A673 (cell line): ENCODE measurements at places on chromosomes 1 and 21.

DNA sequence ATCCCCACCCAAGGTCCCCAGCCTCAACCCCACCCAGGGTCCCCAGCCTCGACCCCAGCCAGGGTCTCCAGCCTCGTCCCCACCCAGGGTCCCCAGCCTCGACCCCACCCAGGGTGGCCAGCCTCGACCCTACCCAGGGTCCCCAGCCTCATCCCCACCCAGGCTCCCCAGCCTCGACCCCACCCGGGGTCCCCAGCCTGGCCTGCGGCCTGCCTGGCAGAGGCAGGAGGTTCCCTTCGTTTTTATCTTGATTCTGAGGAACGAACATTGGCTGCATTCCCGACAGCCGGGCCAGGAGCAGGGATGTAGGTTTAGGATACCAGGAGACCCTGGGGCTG lies 3.4 kb upstream of the PDE9A start:
- peaks cover 11% of the 10 kb centered on the region for H3K4me1 ChIP-seq
- DNase-seq, result no peak
- no peak overlapping the region for H3K4me3 ChIP-seq
- H3K36me3 ChIP-seq, result no peaks in the 10 kb centered on the region
- H3K27ac ChIP-seq, result no peak overlapping the region
- H3K27me3 ChIP-seq, result no peaks in the 10 kb centered on the region

DNA sequence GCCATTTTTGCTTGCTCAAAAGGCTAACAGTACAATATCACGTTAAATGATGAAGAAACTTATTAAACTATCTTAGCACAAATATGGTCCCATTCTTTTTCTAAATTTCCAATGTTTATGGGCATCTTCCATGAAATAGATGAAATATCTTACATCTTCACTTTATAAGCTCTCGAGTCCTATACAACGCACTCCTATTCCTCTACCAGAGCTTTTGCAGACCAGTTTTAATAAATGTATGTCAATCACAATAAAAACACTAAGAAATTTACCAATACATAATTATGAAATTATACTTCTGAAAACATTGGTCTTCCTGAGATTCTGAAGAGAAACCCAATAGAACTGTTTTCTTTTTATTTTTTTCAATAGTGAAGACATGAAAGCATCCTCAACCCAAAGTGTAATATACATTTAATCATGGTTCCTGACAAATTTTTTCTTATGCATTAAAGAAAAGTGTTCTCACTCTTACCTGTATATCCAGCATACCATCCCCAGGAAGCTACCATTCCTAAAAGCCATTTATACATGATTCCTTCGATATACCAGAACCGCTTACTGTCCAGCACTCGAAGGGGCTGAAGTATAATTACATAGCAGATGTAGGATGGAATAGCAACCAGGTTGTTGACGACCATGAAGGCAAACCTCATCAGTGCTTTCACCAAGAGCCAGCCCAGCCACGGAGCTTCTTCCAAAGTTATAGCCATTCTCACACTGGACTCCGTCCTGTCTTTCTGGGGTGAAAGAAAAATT lies 1.8 kb downstream of the LPGAT1 start:
- no peak overlapping the region for H3K27ac ChIP-seq
- H3K27me3 ChIP-seq, result no peaks in the 10 kb centered on the region
- no peak for DNase-seq
- H3K4me3 ChIP-seq, result no peak overlapping the region
- peaks cover 4% of the 10 kb centered on the region for H3K4me1 ChIP-seq
- peaks cover 3% of the 10 kb centered on the region for H3K36me3 ChIP-seq

DNA sequence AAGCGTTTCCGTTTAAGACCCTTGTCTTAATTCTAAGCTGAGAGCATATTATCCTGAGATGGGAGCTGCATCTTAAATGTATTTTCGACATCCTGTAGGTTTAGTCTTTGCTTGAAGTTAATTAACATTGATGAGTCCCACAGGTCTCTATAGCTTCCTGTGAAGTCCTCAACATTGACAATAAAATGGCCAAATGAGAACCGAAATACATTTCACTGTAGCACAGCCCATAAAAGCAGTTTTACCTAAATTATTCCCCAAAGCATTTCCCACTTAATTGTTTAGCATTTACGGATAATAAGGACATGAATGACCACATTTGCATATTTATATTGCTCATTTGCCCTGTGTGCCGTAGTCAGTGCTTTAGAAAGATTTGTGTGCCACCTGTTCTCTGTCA lies 116.4 kb downstream of the CRB1 start:
- H3K36me3 ChIP-seq, result no peaks in the 10 kb centered on the region
- no peak overlapping the region for H3K4me3 ChIP-seq
- H3K27me3 ChIP-seq, result peaks cover 5% of the 10 kb centered on the region
- H3K4me1 ChIP-seq, result no peaks in the 10 kb centered on the region
- H3K27ac ChIP-seq, result no peak overlapping the region

GRCh38 chr1:203554071-203554470 lies 60.1 kb downstream of the OPTC start:
- peaks cover 16% of the 10 kb centered on the region for H3K4me1 ChIP-seq
- H3K27me3 ChIP-seq, result no peaks in the 10 kb centered on the region
- no peak overlapping the region for H3K4me3 ChIP-seq
- H3K36me3 ChIP-seq, result no peaks in the 10 kb centered on the region
- DNase-seq, result no peak
